ENCODE measurements at places on chromosomes 3 and 15.

GRCh38 chr3:197675951-197676350, 60.8 kb downstream of the RUBCN start:
- peak; percentile 37 for DNase-seq

DNA sequence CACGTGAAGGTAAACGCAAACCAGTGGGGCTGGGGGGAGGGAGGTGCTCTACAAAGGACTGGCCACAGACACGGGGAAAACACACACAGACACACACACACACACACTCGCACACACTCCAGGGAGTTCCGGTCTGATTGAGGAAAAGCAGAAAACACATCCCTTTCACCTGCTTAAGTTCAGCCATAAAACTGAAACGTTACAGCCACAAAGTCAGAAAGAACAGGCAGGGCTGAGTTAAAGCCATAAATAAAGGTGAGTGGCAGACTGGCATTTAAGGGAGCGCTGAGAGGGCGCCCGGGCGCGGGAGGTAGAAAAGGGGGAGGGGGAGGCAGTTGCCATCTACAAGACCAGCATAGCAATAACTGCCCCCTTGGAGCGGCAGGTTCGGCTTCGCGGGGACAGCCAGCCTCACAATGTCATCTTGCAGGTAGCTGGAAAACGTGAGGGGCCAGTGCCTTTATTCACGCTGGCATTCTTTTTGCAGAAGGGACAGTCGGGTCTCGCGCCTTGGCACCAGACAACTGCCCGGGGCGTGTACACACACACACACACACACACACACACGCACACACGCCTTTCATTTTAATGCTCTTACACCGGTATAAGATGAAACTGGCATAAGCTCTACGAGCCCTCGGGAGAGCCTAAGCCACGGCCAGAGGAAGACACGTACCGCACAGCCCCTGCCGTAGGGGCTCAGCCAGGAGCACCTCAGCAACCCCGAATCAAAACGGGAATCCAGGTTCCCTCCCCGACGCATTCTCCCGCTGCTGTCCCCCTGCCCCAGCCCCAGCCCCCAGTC, 866 bp downstream of the TNIK start:
- DNase-seq: peak; percentile 27

GRCh38 chr3:189467451-189467850, 163.7 kb upstream of the TP63 start:
- DNase-seq: no peak

- no peak for DNase-seq
Observed at GRCh38 chr3:134666466-134666865, 15.6 kb upstream of the KY start.

- no peak for DNase-seq
Observed at GRCh38 chr3:101143012-101143411, 149.8 kb upstream of the ABI3BP start.

- DNase-seq: no peak
Observed at GRCh38 chr3:152556731-152557254, 278.1 kb upstream of the P2RY1 start.

GRCh38 chr3:129107793-129108192, 13.8 kb downstream of the RAB43 start:
- DNase-seq: no peak

DNA sequence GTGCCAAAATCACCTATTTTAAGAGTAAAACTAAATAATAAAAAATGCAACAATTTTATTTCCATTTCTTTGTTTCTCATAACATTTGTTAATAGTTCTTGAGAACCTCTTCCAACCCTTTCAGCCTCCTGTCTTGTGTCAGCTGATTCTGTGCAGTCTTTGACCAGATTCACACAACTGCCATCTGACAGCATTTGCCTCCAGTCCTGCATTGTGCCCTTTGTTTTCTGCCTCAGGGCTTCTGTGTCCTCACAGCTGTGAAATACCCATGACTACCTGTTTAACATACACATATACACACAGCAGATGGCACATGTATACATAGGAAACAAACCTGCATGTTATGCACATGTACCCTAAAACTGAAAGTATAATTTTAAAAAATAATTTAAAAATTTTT, 13.2 kb upstream of the CNTN6 start:
- no peak for DNase-seq

DNA sequence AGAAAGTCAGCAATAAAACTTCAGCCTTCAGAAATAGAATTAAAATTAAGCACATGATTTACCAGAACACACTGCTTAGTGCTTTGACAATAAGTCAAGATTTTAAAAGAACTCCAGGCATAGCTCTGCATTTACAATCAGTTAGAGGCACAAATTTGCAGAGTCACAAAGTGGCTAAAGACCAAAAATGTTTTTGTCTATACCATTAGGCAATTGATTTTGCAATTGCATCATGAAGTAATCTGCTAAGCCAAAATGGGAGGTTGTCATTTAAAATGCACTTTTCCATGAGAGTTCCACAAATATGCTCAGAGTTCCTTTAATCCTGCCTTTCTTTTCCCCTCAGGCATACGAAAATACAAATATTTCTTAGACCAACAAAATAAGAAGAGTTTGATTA, 10.1 kb upstream of the DCP1A start:
- peak; percentile 70 for DNase-seq

- no peak for DNase-seq
Observed at GRCh38 chr3:197354568-197355001, 56.2 kb upstream of the DLG1 start.

GRCh38 chr15:89299896-89300295, 34.7 kb downstream of the POLG start:
- no peak for DNase-seq

- peak; percentile 81 for DNase-seq
Observed at GRCh38 chr3:102018551-102018950, 169.2 kb downstream of the NFKBIZ start.

DNA sequence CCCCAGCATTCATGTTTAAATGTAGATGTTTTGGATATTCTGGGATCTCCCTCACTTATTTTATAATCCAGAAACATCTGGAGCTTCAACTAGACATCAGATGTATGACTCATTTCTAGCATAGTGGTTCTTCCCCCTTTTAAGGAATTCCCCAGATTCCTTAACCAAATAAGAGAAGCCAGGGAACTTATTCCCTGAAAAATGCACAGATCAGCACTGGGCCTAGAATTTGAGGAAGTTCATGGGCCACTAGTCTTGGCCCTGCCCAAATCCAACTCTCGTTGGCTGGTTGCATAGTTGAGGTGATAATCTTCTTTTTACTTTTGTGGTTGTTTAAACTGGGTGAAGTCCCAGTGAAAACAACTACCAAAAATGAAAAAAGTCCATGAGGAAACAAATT, 20.4 kb downstream of the RARRES1 start:
- peak; percentile 80 for DNase-seq

DNA sequence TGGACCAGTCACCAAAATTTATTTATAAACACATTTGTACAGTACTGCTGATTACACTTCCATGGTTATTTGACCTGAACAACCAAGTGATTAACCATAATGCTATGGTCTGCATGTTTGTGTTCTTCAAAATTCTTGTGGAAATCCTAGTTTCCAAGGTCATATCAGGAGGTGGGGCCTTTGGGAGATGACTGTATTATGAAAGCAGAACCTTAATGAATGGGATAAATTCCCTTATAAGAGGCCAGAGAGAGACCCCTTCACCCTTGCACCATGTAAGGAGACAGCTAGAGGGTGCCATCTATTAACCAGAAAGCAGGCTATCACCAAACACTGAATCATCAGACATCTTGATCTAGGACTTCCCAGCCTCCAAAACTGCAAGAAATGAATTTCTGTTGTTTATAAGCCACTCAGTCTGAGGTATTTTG, 1.9 kb downstream of the SCAPER start:
- peak; percentile 39 for DNase-seq

DNA sequence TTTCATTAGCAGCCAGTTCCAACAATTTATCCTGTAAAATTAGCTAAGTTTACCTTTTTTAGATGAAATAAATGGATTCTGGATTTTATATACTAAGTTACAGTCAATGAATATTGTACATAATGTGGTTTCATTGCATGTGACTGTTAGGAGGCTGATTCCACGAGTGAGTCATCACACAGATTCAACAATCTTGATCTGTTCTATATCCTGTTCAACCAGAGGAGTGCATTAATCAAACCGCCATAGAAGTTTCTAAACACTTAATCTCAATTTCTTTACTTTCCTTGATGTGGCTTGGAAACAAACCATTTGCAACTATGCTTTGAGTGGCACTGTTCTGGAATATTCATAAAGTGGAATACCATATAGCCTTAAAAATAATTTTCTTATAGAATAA, 15.3 kb downstream of the DNAJC13 start:
- peak; percentile 52 for DNase-seq

- no peak for DNase-seq
Observed at GRCh38 chr3:173066044-173067004, 74.7 kb downstream of the SPATA16 start.

DNA sequence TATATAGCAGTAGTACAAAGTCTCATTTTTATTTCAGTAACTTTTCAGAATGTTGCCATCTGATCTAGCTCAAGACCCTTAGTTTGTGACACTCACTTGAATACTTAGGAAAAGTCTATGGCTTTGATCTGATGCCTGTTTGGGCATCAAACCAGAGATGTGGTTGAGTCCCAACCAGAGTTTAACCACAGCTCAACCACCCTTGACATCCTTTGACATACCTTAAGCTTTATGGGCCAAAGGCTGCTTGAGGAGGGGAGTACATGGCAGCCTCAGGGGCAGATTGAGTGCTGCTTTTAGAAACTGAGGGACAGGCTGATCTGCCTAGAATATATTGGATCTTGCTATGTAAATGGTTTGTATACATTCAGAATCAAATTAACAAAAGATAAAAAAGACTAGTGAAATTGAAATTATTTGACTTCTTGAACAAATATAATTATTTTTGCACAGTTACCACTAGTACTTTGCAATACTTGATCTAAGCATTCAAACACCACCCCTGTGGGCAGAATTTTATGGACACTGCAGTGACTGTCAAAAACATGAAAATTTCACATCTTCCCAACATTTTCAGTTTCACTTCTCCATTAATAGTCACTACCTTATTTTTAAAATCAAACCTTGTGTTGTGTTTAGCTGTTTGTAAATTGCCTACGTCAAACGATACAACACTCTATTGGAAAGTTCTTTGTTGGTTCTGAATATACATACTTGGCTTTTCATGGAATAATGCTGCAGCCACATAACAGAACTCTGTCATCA, 199.8 kb downstream of the UBE2E2 start:
- peak; percentile 76 for DNase-seq

DNA sequence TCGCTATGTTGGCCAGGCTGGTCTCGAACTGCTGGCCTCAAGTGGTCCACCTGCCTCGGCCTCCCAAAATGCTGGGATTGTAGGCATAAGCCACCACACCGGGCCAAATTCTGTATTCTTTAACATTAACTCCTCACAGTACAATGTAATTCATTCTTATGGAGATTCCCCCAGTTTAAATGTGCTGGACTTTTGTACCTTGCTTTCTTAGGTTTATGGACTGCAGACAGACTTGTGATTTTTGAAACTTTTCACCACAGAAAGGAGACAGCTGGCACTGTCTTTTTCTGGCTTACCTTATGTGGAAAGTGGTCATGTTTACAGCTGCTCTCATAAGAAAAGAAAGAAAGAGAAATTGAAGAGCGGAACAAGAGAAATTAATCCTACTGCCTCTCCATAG, 103.8 kb downstream of the IQCH start:
- DNase-seq: no peak

GRCh38 chr3:89363171-89363570, 255.8 kb downstream of the EPHA3 start:
- DNase-seq: no peak
